NCI-H2081 treated with DMSO at 0.1 percent for 48 hours (cell line): ENCODE measurements at places on chromosomes 5 and 9.
A peak's percentile ranks its signal among the peaks of the same experiment; 100 is the strongest.

DNA sequence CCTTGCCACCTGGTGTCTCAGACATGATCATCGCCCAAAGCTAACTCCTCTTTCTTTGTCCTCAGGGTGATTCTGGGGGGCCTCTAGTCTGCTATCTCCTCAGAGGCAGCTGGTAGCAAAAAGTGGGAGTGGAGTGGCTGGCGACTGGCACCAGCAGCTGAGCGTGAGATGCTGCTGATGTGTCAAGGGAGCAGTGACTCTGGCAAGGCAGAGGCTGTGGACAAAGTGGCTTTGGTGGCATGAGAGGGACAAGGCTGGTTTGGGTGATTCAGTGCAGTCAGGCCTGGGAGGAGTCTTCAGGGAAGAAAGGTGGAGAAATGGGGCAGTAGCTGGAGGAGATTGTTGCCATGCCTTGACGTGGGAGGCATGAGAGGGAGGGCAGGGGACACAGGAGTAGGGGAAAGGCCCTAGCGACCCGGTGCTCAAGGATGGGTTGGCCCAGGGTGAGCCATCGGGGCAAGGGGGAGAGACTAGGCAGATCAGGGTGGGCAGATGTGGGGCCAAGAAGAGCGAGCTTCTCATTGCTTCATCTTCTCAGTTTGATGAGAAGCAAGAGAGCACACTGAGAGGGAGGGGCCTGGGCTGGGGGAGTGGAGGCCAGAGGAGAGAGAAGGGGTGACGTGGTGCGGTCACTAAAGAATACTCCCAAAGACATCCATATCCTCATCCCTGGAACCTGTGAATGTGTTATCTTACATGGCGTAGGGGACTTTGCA lies 64.2 kb upstream of the SPTLC1 start:
- DNase-seq = no peak

DNA sequence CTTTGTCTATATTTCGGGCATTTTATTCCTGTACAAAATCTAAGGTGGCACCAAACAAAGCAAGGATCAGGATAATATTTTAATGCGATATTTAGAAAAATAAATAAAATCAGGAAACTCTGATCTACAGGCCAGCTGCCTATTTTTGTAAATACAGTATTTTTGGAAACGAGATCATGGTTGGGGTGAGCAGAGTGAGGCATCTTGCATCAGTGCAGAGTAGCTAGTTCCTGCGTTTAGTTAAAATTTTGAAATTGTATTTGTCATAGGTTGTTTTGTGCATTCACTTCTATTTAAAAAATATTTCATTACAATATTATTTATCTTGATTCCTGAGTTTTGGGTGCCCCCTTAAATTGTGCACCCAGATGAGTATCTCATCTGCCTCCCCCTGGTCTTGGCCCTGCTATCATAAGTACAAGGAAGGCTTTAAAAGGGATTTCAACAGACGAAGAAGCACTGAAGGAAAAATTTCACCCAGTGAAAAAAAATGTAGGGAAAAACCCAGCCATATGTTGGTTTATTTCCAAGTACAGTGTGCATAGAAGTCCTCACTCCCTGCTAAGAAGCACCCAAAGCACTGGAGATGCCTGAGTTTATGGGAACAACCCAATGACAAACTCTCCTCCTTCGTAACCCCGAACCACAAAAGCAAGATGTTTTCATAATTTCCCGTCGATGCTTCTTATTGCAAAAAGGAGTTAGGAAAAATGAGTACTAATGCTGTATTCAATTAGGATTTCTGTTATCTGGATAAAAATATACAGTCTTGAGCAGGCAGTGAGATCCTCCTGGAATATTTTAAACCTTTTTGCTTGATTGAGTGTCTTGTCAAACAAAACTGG lies 304.7 kb upstream of the CLINT1 start:
- DNase-seq = no peak

GRCh38 chr9:5915438-5915837 lies 24.7 kb downstream of the MLANA start:
- no peak for DNase-seq

GRCh38 chr9:117126871-117127270 lies 288.0 kb downstream of the ASTN2 start:
- DNase-seq = no peak

GRCh38 chr5:127961006-127961762 lies 122.4 kb upstream of the SLC12A2 start:
- DNase-seq = no peak

- no peak for DNase-seq
Measured at GRCh38 chr9:8815931-8816330, 1016.4 kb upstream of the DMAC1 start.

- peak; percentile 25 for DNase-seq
Measured at GRCh38 chr5:57298295-57298984, 124.6 kb downstream of the GPBP1 start.

- no peak for DNase-seq
Measured at GRCh38 chr9:69175486-69175885, 1.4 kb downstream of the TJP2 start.

DNA sequence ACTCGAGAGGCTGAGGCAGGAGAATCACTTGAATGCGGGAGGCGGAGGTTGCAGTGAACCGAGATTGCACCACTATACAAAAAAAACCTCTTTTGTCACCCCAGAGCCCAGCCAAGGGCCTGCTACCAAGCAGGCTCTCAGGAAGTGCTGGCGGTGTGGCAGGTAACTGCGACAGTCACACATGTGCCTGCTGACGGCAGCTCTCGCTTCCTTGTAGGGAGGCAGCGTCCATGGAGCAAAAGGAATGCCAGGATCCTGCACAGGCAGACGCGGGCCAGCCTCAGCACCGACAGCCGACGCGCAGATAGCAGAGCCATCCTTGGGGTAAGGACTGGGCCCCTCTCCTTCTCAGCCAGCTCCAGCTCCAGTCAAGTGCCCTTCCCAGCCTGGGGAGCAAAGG lies 3.9 kb downstream of the LRRC8A start:
- DNase-seq = no peak
